Skeletal muscle cell (primary cell): ENCODE measurements at places on chromosomes 3 and 15.

DNA sequence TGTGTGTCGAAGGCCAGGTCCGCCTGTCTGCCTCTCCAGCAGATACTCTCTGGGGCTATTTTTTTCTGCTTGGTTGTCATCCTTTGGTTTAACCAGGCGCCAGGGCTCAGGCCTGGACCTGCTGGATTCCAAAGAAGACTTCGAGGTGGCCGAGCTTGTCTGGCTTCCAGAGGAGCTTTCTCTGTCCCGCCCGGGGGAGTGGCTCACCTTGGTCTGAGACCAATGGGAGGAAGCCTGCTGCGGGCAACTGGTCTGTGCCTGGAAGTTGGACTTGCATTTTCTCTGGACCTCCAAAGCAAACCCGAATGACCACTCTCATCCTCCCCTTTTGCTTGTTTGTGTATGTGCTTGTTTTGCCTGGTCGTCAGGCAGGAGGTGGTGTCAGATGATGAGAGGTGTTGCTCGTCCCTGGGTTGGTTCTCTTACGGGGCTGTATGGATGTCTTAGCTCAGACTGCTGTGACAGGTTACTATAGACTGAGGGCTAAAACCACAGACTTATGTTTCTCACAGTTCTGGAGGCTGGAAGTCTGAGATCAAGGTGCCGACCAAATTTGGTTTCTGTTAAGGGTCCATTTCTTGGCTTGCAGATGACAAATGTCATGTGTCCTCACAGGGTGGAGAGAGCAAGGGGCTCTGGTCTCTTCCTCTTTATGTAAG lies 19.3 kb downstream of the IGF1R start:
- no peak for DNase-seq

- DNase-seq: no peak
Observed at GRCh38 chr3:47868306-47868705, 65.4 kb downstream of the DHX30 start.

DNA sequence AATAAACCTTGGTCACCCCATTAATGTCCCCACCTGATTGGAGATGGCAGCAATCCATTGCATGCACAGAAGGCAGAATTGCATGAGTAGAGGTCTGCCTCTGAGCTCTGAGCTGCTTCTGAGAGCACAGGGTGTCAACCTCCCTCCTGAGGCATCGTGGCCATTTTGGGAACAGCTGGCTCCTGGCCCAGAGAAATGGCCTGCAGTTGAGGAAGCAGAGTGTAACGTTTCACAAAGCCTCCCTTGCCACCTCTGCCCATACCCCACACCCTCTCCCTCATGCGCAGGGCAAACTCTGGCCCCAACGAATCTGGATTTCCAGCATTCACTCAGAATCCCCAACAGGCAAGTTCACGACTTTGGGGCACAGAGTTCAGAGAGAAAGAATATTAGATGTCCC lies 198.9 kb downstream of the ADAMTS9 start:
- no peak for DNase-seq

GRCh38 chr3:65995030-65995429 lies 43.7 kb downstream of the MAGI1 start:
- no peak for DNase-seq

- no peak for DNase-seq
Observed at GRCh38 chr15:72838311-72838731, 54.8 kb upstream of the ADPGK start.

DNA sequence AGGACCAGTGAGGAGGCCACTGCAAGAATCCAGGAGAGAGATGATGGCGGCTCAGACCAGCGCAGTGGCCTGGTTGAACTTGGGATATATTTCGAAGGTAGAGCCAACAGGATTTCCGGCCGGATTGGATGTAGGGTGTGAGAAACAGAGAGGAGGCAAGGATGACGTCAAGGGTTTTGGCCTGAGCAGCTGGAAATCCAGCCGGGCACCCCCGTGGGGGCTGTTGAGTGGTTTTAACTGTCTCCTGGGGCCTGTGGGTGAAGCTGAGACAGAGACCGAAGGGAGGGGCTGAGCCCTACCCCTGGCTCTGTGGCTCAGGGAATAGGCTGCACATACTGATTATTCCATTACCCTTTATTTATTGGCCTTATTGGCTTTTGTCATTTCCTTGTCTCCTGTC lies 45.7 kb downstream of the EXOG start:
- peak; percentile 27 for DNase-seq

DNA sequence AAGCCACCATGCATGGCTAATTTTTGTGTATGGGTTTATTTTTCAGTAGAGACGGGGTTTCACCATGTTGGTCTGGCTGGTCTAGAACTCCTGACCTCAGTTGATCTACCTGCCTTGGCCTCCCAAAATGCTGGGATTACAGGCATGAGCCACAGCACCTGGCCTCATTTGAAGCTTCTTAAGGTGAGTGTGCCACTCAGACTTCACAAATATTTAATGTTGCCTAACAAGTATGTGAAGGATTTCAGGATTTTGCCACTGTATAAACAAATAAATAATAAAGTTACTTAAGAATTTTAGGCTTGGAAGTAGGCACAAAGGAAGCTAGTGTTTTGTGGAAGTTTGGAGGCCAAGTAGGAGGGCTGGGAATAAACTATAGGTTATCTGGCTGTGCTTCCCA lies 73.5 kb downstream of the FGF12 start:
- no peak for DNase-seq

- DNase-seq: no peak
Observed at GRCh38 chr15:48313216-48313615, 18.0 kb upstream of the DUT start.

DNA sequence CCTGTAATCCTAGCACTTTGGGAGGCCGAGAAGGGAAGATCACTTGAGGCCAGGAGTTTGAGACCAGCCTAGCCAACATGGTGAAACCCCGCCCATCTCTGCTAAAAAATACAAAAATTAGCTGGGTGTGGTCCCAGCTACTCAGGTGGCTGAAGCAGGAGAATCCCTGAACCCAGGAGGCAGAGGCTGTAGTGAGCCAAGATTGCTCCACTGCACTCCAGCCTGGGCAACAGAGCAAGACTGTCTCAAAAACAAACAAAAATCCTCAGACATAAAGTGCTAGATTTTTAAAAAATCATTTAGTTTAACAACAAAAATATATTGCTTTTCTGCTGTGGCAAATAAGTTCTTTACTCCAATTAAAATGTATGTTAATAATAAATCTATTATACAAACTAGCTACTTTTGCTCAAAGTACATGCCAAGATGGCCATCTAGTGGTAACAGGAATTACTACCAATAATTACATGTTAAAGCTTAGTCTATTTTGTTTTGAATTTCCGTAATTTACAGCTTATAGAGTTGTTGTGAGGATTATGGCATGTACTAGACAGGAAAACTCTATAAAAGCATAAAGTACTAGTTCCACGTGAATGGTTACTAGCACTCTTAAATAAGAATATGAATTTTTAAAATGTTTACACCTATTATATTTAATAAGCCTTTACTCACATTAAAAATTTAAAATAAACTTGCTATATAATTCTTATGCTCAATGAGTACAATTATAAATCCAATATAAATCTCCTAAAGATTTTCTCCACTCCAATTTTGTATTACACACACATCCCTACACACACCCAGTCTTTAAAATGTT lies 39.0 kb downstream of the GABPB1 start:
- peak; percentile 16 for DNase-seq

DNA sequence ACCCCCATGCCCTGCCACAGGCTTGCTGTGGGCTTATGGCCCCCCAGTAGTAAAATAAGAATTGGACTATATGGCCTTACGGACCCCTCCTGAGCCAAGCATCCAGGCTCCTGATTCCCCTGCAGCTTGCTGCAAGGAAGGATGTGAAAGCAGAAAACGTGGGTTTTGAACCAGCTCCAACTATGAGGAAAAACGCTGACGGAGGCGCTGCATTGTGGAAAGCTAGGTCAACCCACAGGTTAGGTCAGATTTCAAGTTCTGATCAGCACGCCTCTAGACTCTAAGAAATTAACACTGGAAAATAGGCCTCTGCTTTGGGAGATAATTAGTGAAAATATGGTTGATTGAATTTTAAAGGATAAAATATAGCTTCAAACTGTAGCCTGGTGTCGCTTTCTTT lies 195.4 kb upstream of the HES1 start:
- DNase-seq: no peak

DNA sequence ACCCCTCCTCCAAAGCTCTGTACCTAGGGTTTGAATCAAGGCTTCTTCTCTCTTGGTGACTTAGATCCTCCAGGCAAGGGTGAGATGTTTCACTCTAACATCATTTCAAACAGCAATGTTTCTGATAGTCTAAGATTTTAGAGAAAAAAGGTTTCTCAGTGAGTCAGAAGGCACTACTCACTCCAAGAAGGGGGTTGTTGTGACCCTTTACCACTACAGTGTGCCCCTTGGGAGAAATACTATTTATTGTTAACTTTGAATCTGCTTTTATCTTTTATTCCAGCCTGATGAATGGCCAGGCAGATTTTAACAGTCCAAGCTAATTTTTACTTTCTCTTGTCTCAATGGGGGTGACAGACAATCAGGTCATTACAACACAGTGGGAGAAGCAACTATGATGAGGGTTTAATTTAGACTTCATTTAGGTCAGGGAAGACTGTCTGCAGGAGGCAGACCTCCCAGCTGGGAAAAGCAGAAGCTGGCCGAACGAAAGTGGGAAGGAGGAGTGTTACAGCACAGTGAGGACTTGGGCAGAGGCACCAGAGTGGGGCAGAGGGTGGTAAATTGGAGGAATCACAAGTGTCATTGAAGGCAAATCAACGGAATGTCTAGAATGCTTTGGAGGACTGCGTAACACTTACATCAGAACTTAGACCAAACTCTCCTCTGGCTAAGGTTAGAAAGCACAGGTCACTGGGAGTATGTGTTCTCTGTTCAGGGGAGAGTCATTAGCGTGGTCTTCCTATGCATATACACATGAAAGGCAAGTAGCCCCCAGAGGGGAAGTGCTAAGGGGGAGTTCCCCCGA lies 21.2 kb downstream of the ZNF860 start:
- DNase-seq: peak; percentile 41

DNA sequence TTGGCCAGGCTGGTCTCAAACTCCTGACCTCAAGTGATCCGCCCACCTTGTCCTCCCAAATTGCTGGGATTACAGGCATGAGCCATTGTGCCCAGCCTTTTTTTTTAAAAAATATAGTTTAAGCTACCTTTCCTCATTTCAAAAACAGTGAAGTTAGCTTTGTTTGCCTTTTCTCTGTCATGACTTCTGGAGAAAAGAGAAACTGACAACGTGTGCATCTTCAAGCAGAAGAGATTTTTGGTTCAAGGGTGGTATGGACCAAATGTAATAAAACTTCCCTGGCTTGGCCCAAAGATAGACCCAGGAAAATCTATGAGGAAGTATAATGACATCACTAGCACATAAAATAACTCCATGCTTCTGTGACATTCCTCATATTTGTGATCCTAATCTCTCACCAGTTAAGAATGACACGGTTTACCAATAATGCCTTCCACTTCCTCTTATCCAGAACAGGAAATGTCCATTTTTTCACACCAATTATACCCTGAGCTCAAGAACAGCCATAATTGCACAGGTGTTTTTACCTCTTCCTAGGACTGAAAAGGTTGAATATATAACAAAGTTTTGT lies 781.2 kb upstream of the NR2F2 start:
- DNase-seq: no peak

GRCh38 chr3:196168808-196169391 lies 42.3 kb downstream of the ZDHHC19 start:
- DNase-seq: no peak

DNA sequence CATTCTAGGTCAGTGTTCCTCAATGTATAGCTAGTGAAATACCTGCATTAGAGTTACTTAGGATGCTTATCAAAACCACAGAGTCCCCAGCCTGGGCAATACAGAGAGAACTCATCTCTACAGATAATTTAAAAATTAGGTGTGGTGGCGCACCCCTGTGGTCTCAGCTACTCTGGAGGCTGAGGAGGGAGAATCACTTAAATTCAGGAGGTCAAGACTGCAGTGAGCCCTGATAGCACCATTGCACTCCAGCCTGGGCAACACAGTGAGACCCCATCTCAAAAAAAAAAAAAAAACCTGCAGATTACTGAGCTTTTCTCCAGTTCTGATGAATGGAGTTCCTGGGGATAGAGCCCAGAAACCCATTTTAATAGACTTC lies 10.1 kb upstream of the MINDY2 start:
- no peak for DNase-seq

DNA sequence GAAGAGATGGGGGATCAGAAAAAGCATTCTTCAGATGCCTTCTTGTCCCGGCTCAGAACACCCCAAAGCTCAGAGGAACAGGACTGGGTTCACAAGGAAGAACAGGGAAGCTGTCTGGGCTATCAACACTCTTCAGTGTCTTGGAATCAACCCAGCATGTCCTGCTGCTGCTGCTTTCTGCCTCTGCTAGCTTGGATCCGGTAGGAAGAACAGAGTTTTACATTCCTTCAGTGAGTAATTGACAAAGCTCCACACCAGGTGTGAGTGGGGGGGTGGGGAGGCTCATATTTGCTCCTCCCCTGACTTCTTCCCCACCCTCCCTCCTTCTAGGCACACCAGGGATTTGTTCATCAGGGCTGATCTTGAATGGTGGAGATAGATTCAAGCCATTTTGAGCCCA lies 13.1 kb upstream of the ETV5 start:
- DNase-seq: no peak

DNA sequence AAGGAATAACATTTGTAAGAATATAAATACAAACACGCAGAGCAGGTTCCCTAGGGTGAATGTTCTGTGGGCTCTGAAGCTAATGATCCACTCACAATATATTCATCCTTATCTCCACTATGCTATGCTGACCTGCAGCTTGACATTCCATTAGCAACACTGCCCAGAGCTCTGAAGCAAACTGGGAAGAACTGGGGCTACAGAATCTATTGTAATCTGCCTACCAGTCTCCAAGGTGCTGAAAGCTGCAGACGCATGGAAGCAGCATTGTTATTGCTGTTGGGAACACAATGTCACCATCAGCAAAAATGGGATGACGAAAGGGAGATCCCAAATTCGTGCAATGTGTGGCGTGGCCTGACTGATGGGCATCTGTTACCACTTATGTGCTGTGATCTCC lies 316.7 kb upstream of the RORA start:
- no peak for DNase-seq

DNA sequence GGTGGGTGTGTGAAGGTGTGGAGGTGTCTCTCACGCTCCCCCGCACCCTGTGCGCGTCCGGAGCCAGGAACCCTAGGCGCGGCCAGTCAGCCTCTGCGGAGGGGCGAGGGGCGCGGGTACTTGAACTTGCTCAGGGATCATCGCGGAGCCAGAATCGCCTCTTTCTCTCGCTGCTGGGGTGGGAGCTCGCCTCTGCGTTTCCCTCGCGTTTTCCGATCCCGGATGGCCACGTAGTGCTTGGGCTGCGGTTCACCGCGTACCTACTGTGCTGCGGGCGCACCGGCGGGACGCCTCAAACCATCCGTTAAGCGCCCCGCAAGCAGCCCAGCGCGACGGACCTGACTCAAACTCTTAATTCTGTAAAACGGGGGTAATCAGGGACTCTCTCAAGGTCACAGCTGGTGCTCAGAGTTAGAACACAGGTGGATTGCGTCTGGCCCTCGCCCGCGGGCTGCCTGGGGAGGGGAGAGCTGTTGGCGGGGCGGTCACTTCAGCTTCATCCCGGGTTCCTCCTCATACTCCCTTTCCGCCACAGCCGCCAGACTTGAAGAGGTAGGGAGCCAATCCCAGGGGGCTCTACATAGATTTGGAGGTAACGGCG lies 686 bp downstream of the MYRIP start:
- DNase-seq: no peak
